Heart right ventricle (tissue), 16 donors: ENCODE measurements at places on chromosomes 5 and 9. TPM values are rescaled to one million over a fixed set of nuclear protein-coding genes. Genes with fewer than 3 reads are reported as not detected.

SOHLH1 gene
- total RNA-seq, result not detected

TMC1 gene
- total RNA-seq, result 0.59 TPM

MRRF gene
- 41.8 TPM for total RNA-seq

PCDHGB6 gene
- total RNA-seq, result 6.7 TPM

RFK gene
- 21.4 TPM for total RNA-seq

DMRT3 gene
- total RNA-seq, result not detected

SNCAIP gene
- 2.5 TPM for total RNA-seq

GABRA1 gene
- not detected for total RNA-seq

- H3K36me3 ChIP-seq, result no peaks in the 10 kb centered on the region
- H3K27me3 ChIP-seq, result no peaks in the 10 kb centered on the region
- peaks cover 10% of the 10 kb centered on the region for H3K4me1 ChIP-seq
Observed at GRCh38 chr5:132251220-132251725, 6.2 kb upstream of the PDLIM4 start.

DNA sequence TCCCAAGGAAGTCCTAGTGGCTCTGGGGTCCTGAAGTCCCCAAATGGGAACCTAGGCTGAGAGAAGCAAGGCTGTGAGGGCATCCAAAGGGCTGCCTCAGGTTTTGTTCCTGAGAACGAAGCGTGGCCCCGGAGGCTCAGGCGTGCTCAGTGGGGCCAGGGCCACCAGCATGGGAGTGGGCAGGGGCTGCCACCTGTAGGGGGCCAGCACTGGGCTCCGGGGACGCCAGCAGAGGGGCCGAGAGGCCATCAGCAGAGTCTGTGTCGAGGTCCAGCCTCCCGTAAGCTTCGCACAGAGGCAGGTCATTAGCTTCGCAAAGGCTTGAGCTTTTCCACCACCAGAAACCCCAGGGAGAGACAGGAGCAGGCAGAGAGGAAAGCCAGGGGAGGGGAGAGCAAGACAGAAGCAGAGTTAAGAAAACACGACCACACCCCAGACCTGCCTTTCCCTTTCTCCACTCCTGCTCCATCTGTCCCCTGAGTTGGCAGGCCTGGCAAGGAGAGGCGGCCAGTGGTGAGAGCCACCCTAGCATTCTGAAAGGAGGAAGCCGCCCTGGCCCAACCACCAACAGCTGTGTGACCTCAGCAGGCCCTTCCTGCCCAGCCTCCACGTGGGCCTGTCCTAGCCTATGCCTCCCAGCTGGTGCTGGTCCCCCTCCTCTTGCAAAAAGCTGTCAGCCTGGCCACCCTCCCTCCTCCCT, 5.5 kb upstream of the SURF6 start:
- H3K27me3 ChIP-seq, result no peaks in the 10 kb centered on the region
- H3K36me3 ChIP-seq, result no peaks in the 10 kb centered on the region
- DNase-seq, result peak; percentile 58
- H3K4me3 ChIP-seq, result no peak overlapping the region

DNA sequence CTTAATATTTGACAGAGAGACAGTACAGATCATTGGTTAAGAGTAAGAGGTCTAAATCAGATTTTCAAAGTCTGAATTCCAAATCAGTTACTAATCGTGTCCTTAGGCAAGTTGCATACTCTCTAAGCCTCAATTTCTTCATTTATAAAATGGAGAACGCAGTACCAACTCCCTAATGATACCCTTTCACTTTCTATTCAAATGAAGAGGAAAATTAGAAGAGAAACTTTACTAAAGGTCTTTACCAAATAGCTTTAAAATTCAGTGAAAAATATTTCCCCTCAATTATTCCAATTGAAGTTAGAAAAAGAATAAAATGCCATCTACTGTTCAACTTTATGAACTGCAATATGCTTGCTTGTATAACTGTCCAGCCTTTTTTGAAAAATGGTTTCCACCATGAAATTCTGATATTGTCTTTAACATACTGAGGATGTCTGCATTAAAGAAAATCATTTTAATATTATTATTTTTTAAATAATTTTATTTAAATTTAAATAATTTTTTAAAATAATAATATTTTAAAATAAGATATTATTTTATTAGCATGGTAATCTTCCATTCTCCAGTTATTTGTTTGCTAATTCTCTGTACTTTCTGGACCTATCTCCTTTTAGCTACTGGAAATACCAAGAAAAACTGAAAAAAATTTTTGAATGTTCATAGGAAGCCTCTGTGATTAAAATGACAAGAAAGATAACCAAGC, 36.0 kb downstream of the POC5 start:
- no peaks in the 10 kb centered on the region for H3K4me1 ChIP-seq
- no peak overlapping the region for H3K27ac ChIP-seq
- no peak overlapping the region for H3K4me3 ChIP-seq

DNA sequence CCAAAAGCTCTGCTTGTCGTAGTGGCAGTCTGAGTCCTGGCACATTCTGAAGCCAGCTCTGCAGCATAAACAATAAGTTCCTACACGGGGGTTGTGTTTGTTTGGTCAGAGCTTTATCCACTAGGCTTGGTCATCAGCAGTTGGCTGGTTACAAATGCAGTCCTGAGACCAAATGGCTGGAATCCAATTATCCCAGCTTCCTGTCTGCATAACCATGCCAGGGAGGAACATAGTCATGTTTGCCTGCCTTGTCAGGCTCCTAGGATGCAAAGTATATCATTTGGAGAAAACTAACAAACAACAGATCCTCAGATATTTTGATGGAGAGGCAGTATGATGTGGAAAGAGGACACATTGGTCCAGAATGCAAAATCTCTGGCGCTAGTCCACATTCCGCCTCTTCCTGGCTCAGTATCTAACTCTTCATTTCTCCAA, 85.8 kb downstream of the FBXO38 start:
- no peak overlapping the region for H3K4me3 ChIP-seq
- no peaks in the 10 kb centered on the region for H3K27me3 ChIP-seq
- DNase-seq, result peak; percentile 60

DNA sequence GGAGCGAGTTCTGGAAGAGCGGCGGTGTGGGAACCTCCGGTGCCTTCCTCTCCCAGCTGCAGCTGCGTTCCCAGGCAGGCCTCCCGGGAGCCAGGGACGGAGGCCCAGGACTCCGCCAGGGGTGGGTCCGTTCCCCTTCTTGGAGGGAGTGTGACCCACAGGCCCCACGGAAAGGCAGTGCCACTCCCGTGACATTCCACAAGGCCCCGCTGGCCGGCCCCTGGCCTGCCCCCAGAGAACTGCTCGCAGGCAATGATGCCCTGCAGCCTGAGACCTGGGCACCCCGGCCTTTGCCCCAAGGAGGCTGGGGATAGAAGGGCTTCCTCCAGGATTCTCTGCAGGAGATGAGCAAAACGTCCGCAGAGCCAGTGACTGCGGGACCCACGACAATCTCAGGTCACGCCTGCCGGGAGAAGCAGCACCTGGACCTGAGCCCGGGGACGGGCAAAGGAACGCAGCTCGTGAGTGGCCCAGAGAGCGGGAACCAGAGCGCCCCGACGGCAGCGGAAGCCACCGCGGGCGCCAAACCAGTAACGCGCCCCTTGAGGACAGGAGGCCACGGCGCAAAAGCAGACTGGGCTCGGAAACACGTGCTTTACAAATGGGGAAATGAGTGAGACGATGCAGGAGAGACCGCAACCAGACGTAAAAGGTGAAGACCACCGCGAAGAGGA, 9.3 kb downstream of the OBP2B start:
- H3K27ac ChIP-seq, result no peak overlapping the region
- no peaks in the 10 kb centered on the region for H3K36me3 ChIP-seq
- H3K27me3 ChIP-seq, result peaks cover 31% of the 10 kb centered on the region

- H3K4me1 ChIP-seq, result no peaks in the 10 kb centered on the region
- no peaks in the 10 kb centered on the region for H3K36me3 ChIP-seq
- no peak for DNase-seq
- H3K27ac ChIP-seq, result no peak overlapping the region
- no peak overlapping the region for H3K4me3 ChIP-seq
Observed at GRCh38 chr9:91813176-91813795, 136.7 kb downstream of the ROR2 start.

- no peaks in the 10 kb centered on the region for H3K36me3 ChIP-seq
- H3K27me3 ChIP-seq, result no peaks in the 10 kb centered on the region
- H3K27ac ChIP-seq, result no peak overlapping the region
- H3K4me3 ChIP-seq, result no peak overlapping the region
- H3K4me1 ChIP-seq, result no peaks in the 10 kb centered on the region
Observed at GRCh38 chr5:67142816-67143215, 53.8 kb downstream of the CD180 start.

DNA sequence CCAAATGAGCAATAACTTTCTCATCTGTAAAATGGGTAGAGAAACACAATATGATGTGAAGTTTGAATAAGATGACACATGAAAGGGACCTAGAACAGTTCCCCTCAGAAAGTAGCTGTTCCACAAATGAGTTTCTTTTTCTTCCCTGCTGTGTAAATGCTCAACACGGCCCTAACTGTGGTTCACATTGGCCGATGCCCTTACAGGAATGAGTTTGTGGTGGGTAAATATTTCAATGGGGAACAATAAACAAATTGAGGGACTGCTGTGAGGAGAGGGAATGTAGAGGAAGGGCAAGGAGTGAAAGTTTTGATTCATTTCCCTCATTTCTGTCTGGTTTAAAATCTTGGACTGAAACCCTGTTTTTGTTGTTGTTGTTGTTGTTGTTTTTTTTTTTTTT, 12.8 kb downstream of the C6 start:
- no peak for DNase-seq
- H3K36me3 ChIP-seq, result no peaks in the 10 kb centered on the region
- no peaks in the 10 kb centered on the region for H3K27me3 ChIP-seq

DNA sequence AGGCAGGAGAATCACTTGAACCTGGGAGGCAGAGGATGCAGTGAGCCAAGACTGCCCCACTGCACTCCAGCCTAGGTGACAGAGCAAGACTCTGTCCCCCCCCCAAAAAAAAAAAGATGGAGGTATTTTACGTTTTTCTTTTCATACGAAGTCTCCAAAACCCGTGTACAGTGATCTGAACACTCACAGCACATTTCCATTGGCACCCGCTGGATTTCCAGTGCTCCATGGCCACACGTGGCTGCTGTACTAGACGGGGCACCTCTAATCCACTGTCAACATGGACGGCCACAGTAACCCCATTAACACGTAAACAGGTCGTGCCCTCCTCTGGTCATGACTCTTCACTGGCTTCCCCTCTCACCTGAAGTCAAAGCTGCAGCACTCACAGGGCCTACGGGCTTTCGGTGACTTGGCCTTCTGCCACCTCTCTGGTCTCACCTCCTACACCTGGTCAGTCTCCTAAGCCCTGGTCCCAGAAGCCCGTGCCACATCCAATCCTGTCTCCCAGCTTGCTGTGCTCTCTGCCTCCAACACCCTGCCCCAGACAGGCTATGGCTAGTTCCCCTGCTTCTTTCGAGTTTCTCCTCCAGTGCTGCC, 22.1 kb downstream of the TBC1D9B start:
- no peaks in the 10 kb centered on the region for H3K4me1 ChIP-seq
- H3K4me3 ChIP-seq, result no peak overlapping the region
- no peak for DNase-seq
- no peak overlapping the region for H3K27ac ChIP-seq
- peaks cover 92% of the 10 kb centered on the region for H3K36me3 ChIP-seq

GRCh38 chr5:88049156-88049555, 219.5 kb downstream of the TMEM161B start:
- H3K27me3 ChIP-seq, result no peaks in the 10 kb centered on the region
- H3K4me3 ChIP-seq, result no peak overlapping the region
- no peaks in the 10 kb centered on the region for H3K36me3 ChIP-seq
- DNase-seq, result no peak
- H3K27ac ChIP-seq, result no peak overlapping the region
- H3K4me1 ChIP-seq, result no peaks in the 10 kb centered on the region

DNA sequence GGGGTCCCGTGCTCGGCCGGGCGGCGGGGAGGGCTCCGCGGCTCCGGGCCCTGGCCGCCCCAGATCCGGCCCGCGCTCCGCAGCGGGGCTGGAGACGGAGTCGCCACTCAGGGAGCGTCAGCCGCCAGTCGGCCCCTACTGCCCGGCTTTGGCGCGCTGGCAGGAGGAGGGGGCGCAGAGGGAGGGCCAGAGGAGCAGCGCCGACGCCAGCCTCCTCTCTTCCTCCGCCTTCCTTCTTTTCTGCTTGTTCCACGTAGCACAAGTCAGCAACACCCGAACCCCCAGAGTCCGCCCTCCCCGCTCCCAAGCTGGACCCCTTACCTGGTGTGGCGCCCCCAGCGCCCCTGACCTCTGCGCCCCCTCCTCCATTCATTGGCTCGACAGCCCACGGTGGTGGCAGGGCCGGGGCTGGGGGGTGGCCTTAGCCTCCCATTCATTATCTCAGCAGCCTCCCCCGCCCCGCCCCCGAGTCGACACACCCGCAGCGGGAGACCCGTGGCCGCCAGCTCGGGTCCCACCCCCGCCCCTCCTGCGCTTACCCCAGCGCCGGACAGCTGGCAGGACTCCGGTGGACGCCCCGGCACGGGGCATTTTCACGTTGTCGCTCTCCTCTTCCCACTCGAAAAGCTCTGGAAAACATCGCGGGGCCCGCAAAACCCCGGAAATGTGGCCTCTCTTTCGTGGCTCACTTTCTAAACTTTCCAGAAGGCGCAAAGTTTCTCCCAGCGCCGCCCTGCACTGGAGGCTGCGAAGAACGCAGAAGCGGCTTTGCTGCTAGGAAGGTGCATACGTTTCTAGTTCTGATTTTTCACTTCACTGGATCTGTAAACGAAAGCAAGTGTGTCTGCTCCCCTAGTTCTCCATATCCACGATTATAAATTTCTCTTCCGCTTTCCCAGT, at the start of gene LPAR1:
LPAR1 (minus strand) TSS at position 140 of the 900 bp plus-strand sequence. CDS start 66,353 bp downstream, outside the sequence.
- H3K36me3 ChIP-seq, result no peaks in the 10 kb centered on the region
- H3K4me3 ChIP-seq, result peak within 1 kb of the TSS; percentile 62
- H3K4me1 ChIP-seq, result no peaks in the 10 kb centered on the region
- H3K27ac ChIP-seq, result peak within 1 kb of the TSS; percentile 82
- peaks cover 4% of the 10 kb centered on the region for H3K27me3 ChIP-seq

GRCh38 chr5:14362491-14362890, 219.1 kb upstream of the OTULINL start:
- H3K36me3 ChIP-seq, result peaks cover 97% of the 10 kb centered on the region
- no peak overlapping the region for H3K27ac ChIP-seq
- no peak overlapping the region for H3K4me3 ChIP-seq
- peaks cover 19% of the 10 kb centered on the region for H3K4me1 ChIP-seq

GRCh38 chr5:90480699-90481098, 6.0 kb downstream of the POLR3G start:
- no peaks in the 10 kb centered on the region for H3K36me3 ChIP-seq
- H3K27me3 ChIP-seq, result no peaks in the 10 kb centered on the region
- H3K27ac ChIP-seq, result no peak overlapping the region

GRCh38 chr5:97172227-97172626, 10.8 kb downstream of the RIOK2 start:
- no peak overlapping the region for H3K4me3 ChIP-seq
- peaks cover 2% of the 10 kb centered on the region for H3K4me1 ChIP-seq
- no peaks in the 10 kb centered on the region for H3K27me3 ChIP-seq

DNA sequence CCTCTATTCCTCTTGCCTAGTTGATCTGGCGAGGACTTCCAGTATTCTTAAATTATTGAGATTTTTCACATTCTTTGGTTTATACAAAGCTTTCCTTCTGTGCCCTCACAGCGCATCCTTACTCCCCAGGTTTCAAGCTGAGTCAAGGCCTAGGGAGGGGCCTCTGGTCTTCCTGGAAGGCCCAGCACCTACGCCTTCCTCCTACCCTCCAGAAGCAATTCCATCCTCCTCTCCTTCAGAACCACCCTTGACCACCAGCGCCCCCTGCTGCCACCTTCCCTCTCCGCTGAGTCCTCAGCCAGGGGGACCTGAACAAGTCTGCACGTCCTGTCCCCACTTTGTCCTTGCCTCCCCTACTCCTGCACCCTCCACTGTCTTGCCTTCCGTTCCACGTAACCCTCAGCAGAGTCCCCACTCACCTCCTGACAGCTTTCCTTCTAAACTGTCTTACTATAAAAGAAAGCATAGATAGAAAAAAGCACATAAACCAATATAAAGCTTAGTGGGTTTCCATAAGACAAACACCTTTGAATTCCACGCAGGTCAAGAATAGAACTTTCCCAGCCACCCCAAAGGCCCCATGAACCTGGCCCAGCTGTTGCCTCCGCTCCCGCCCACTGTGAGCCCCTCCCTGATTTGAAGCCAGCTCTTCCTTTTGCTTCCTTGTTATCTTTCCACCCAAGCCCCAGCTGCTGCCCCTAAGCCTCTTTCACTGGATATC, 63.0 kb upstream of the CTSL start:
- no peaks in the 10 kb centered on the region for H3K36me3 ChIP-seq
- H3K4me1 ChIP-seq, result no peaks in the 10 kb centered on the region
- peak; percentile 78 for DNase-seq
